ENCODE measurements at places on chromosomes 6 and 20. TPM values are rescaled to one million over a fixed set of nuclear protein-coding genes. Genes with fewer than 3 reads are reported as not detected.

Gene DSP
- total RNA-seq = not detected

Gene PTP4A1
- 22.6 TPM for total RNA-seq

Gene COL19A1
- not detected for total RNA-seq

Gene KLHDC3
- 67.9 TPM for total RNA-seq

Gene ZBTB22
- total RNA-seq = 28.7 TPM

DNA sequence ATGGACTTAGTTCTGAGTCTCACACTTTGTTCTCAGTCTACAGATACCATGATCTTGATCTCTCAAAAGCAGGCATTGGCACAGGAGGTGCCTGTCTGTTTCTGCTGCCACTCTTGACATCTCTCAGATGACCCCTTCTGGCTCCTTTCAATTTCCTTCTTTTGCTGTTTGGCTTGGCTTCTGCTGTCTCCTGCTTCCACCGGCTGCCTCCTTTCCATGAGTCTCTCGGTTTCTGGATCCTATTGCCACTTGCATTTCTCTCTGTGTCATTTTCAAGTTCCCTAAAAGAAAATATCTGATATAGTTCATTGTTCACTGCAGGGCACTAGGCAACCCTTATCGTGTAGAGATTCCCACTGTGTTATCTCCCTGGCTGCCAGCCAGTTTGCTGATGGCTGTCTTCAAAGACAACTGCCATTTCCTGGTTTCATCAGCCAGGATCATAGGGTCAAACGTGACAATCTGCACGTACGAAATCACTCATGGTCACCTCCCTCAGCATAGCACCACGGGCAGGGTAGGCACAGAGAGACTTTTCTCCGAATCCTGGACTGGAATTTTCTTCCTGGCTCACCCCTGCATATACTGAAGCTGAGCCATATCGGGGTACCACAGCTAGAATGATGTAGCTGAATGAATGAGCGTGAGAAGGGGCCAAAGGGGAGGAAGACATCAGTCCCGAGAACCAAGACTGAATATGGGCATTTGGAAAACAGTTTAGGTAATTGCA lies 144.6 kb upstream of the TMEM170B start:
- DNase-seq = no peak

- DNase-seq = no peak
Observed at GRCh38 chr6:104799134-104799657, 60.5 kb downstream of the HACE1 start.

GRCh38 chr6:90370493-90370959 lies 73.9 kb upstream of the BACH2 start:
- DNase-seq = no peak

DNA sequence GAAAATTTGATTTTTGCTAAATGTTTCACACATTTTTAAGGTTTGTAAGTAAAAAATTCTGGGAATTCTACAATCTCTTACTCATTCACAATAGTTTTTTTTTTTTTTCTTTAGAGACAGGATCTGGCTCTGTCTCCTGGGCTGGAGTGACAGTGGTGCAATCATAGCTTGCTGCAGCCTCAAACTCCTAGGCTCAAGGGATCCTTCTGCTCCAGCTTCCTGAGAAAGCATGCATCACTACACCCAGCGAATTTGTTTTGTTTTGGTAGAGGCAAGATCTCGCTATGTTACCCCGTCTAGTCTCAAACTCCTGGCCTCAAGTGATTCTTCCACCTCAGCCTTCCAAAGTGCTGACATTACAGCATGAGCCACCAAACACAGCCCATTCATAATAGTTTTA lies 232.8 kb downstream of the GJA1 start:
- no peak for DNase-seq

DNA sequence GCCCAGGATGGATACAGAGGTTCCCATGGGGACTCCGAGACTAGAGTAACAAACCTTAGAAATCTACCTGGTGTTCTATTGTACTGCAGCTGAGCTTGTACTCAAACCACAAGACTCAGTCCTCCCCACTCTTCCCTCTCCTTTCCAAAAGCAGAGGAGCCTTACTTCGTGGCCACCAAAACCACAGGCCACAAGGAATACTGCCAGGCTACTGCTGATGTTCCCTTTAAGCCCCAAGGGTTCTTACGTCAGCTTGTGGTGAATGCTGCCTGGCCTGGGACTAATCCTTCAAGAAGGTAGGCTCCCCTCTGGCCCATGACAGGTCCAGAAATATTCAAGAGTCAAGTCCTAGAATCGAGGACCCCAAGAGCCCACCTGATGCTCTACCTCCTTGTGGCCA lies 10.5 kb upstream of the DEFB128 start:
- DNase-seq = no peak

DNA sequence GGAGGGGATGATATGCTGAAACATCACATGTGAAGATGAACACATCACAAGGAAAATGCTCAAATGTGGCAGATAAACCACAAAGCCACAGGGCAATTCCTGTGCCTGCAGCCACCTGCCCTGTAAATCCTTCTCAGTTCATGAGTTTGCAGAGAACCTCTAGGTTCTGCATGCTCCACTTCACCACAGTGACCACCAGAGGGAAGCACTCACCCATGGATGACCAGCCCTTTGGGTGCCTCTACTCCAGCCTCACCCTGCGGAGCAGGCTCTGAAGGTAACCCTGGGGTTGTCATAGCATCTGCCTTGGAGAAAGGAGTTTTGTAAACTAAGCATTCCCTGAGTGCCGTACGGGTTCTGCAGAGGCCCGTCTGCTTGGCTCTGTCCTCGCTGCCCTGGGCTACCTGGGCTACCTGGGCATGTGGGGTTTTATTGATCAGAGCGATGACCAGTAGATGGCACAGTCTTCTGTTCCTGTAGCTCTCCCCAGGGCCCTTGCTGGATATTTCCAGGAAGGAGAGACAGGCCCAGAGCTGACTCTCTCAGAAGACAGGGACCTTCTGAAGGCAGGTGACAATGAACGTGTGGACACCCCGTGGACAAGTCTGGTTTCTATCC lies 31.7 kb upstream of the CST1 start:
- no peak for DNase-seq

DNA sequence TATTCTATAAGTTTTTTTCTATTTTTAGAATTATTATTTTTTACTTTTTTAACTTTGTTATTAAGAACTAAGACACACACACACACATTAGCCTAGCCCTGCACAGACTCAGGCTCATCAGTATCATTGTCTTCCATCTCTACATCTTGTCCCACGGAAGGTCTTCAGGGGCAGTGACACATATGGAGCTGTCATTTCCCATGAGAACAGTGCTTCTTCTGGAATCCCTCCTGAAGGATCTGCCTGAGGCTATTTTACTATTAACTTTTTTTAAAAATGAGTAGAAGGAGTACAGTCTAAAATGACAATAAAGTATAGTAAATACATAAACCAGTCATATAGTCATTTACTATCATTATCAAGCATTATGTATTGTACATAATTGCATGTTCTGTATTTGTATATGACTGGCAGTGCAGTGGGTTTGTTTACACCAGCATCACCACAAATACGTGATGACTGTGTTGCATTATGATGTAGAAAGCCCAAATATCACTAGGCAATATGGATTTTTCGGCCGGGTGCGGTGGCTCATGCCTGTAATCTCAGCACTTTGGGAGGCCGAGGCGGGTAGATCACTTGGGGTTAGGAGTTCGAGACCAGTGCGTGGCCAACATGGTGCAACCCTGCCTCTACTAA lies 57.9 kb downstream of the HIVEP1 start:
- no peak for DNase-seq

- no peak for DNase-seq
Observed at GRCh38 chr6:135323202-135323668, 142.1 kb downstream of the MYB start.

GRCh38 chr6:33453393-33454008 lies 875 bp upstream of the ZBTB9 start:
- peak; percentile 6 for DNase-seq

GRCh38 chr20:3753098-3753497 lies 14.5 kb downstream of the ADISSP start:
- peak; percentile 57 for DNase-seq

DNA sequence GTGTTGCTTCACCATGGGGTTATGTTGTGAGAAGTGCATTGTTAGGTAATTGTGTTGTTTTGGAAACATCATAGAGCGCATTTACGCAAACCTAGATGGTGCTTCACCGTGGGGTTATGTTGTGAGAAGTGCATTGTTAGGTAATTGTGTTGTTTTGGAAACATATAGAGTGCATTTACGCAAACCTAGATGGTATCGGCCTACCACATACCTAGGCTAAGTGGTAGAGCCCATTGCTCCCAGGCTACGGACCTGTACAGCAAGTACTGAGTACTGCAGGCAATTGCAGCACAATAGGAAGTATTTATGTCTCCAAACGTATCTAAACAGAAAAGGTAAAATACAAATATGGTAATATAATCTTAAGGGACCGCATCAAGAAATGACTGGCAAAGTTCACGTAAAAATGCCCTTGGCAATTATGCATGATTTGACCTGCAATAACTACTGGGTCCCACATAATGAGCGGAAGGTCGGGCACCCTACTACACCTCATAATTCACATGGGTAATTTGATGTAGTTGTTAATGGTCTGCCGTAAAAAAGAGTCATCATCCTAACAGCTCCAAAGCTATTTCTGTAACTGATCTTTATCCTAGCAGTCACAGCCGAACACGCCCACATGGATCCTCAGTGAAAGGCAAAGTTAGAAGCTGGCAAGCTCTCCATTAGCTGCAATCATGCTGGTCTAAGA lies 76.0 kb downstream of the RSPH3 start:
- DNase-seq = no peak

GRCh38 chr20:62554214-62554897 lies 78.6 kb upstream of the GATA5 start:
- no peak for DNase-seq

GRCh38 chr6:127180426-127180825 lies 62.0 kb downstream of the RSPO3 start:
- DNase-seq = no peak

DNA sequence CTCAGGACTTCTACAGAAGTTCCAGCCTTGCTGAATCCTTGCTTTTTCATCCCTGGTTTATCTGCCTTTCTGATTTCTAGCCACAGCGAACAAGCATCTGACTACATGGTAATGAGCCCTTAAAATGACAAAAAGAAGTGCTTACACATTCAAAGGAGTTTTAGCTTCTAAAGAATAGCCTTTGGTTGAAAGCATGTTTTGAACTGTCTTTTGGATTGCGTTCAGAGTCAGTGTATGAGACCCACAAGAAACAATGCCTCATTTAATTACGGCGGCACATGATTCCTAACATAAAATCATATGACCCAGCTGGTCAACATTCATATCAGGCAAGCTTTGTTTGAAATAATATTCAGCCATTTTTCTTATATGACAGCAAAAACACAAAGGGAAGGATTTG lies 784.2 kb downstream of the KIF16B start:
- no peak for DNase-seq
